Stimulated activated CD4-positive, alpha-beta T cell treated with anti-CD3 and anti-CD28 coated beads, Interleukin-1b, Interleukin-23, amount 100 ng/mL, for 1 hour (primary cell): ENCODE measurements at places on chromosomes 1 and 21.

GRCh38 chr1:225480825-225481434 is 53.1 kb upstream of the LBR start:
- DNase-seq: peak; percentile 35

GRCh38 chr1:155187456-155187891 is 13.8 kb downstream of the TRIM46 start:
- DNase-seq: no peak

DNA sequence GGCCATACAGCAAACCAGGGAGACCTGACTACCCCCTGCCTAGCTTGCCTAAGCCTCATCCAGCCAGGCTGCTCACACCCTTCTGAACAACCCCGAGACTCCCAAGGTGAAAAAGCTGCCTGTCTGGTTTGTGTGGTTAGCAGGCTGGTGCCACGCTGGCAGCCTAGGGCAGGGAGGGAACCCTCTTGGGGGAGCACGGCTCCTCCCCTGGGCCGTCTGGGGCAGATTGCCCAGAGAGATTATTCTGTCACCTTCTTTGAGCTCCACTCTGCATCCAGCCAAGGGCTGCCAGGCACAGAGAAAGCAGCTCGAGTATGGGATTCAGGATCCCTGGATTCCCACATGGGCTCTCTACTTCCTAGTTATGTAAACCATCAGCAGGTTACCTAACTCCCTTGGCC is 27.5 kb upstream of the TCEA3 start:
- peak; percentile 8 for DNase-seq

DNA sequence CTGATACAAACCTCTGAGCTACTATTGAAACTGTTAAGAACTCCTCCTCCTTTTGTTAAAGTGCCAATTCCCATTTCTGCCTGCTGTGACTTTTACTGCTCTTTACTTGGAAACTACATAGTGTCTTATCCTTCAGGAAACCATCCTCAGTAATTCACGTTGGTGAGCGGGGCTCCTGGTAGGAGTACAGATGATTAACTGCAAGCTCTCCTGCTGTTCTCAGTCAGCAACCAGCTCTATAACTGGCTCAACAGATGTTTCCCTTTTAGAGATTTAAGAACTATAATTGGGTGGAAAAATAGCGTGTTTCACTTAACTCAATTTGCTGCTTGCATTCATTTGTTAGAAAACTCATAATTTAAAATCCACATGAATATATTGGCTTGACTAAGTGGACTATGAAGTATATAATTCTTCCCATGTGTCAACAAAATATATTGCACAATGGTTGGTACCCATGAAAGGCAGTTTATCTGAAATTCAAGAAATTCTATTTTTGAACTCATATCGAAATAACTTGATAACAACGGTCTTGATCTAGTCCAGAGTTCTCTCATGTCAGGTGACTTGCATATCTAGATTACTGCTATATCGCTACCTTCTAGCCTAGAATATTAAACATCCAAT is 574.0 kb downstream of the KCNT2 start:
- no peak for DNase-seq

GRCh38 chr1:17588048-17588871 is 48.8 kb downstream of the ARHGEF10L start:
- DNase-seq: no peak

DNA sequence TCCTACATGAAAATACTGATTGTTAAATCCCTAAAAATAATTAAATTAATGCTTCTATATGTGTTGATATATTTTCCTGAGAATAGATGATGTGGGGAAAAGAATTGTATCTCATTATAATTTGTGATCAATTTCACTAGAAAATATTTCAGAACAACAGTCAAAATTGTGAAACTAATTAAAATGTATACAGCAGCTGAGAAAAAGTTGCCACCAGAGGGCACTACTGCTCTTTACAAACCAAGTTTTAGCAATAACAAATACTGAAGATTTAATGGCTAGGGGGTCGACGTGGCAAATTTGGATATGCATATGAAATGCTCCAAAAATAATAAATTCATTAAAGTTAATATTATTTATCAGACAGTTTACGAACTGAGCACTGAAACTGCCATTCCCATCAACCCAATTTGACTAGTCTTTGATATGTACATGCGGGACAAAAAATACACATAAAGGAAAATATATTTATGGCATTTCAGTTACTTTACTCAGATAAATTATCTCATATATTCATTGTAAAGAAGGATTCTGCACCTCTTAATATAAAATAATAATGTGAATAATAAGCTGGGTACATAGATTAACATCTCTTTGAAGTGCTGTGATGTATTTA is 96.3 kb upstream of the TMPRSS15 start:
- peak; percentile 4 for DNase-seq

DNA sequence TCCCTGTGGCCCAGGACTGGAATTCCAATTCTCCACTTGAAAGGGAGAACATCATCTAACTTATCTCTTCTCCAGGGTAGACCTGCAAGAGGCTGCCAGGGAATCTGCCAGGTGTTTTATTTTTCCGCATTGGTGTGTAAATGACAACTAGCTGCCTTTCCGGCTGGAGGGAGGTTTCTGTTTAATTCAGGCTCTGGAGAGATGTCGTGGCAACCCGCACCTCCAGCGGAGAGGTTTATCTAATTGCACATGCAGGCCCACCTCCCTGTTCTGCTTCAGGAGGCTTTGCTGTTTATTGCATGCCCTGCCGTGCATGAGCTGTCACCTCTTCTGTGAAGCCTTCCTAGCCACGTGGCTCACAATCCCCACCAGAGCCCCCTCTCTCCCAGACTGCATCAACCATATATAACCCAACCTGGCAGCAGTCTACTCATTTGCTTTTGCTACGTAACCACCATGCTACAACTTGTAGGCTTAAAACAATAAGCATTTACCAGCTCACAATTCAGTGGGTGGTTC is 151.6 kb downstream of the C1orf94 start:
- DNase-seq: no peak
